ENCODE measurements at places on chromosomes 1 and 21. TPM values are rescaled to one million over a fixed set of nuclear protein-coding genes. Genes with fewer than 3 reads are reported as not detected.

DNA sequence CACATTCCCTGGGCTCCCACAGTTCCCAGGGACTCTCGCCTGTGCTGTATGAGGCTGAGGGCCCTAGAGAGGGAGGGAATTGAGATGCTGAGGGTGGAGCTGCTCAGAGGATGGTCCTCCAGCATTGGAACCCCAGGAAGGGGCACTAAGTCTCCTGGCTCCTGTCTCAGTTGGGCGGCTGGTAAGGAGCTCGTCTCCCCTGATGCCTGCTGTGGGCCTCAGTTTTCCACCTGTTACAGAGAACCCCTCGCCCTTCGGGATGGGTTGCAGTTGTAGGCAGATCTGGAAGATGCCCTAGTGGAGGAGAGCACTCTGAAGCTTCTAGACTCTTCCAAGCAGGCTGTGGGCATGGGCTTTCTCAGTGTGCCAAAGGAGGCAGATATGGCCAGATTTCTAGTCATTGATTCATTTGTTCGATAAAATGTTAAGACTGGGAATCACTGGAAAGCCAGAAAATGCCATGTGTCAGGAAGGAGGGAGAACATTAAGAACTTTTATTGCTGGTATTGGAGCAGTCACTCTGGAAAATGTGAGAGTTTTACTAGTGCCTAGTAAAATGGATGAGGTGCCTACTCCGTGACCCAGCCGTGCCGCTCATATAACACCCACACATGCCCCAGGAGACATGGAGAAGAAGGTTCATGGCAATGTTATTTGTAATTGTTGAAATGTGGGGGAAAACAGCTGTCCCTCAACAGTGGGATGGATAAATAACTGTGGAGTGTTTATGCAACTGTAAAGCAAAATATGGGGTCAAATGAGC lies 828 bp upstream of the MYBPH start:
- DNase-seq = no peak

GRCh38 chr1:85438353-85438752 lies 26.6 kb downstream of the DDAH1 start:
- DNase-seq = no peak

- no peak for DNase-seq
These were observed 804.8 kb downstream of the USP25 start for GRCh38 chr21:16534408-16535101.

DNA sequence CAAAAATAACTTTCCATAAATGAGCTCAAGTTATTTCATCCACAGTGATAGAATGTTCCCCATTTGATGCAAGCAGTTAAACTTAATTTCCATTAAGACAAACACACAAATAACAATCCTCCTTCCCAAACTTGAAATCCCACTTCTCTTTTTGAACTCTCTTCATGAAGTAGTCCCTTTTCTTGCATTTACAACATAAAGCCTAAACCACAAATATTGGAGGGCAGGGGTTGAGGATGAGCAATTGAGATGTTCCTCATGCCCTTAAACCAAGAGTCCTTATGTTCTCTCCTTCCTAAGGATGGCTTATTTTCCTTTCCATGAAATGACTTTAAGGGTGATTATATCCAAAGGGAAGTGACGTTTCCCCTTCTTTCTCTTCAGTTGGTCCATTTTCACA lies 228.8 kb downstream of the DISC1 start:
- no peak for DNase-seq

GRCh38 chr1:156114919-156115513 lies 505 bp downstream of the LMNA start:
- DNase-seq = peak; percentile 57

DNA sequence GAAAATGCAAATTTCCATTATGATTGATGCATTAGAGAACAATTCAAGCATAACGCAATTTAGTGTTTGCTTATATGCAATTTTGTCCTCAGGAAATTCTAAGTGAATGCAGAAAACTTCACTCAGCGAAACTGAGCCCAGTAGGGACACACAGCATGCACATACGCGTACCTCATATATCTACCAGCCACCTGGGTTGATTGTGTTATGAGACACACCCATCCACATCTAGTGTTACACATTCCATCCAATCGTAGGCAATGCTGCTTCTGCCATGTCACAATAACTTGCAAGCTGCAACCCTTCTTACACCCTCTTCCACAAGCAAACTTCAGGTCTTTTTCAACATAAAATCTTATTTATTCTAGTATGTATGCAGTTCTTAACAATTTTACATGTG lies 312.9 kb downstream of the HHAT start:
- no peak for DNase-seq

DNA sequence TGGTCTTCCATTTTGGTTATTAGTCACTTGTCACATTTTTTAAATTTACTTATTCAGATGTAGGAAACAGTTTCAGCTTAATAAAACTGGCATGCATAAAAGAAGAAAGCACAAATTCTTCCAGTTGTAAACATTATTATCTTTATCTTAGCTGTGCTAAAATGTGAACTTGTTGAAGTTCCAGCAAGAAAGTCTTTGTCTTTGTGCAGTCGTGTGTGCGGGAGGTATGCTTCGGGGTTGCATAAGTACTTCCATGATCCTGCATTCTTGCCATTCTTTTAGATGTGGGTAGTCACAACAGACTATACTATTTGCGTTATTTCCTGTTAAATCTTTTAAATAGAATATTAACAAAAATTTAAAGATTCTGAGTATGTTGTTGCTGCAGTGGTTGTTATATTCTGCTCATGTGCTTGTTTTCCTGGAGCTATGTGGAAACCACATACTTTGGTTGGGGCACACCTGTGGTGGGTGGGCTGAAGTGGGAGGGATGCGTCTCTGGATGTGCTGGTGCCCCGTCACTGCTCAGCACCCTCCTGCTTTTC lies 49.9 kb downstream of the CBS start:
- DNase-seq = no peak

DNA sequence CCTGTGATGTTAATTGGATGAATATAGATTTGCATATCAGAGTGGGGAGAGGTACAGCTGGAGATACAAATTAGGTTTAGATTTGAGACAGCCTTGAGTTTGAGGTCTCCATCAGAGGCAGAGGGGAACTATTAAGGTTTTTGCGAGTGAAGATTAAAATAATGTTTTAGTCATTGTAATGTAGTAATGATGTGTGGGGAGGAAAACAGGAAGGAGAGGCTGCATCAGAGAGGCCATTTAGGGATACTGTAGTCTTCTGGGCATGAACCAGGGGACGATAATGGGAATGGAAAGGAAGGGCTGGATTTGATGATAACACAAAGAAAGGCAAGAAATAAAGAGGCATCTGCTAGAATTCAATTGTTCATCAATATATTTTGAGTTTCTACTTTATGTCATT lies 9.5 kb downstream of the CD84 start:
- DNase-seq = no peak

- DNase-seq = no peak
These were observed 474.7 kb downstream of the NUF2 start for GRCh38 chr1:163796394-163796821.

GRCh38 chr21:17709266-17709611 lies 96.5 kb upstream of the BTG3 start:
- DNase-seq = no peak

DNA sequence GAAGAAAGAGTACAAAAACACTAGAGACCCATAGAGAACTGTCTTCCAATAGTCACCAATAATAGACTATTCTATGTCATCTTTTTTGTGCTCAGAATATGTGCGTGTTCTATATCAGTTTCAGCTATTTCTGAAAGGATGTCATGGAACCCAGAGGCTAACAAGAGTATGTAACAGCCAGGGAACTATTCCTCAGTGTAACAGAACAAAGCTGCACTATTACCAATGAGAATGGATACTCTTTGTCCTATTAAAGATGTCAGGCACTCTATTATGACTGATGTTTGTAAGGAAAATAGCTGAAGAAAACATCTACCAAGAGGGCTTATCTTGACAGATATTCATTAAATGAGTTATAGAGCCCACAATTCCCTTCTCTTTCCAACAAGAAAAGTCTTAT lies 8.6 kb upstream of the LRRC8C start:
- no peak for DNase-seq

DNA sequence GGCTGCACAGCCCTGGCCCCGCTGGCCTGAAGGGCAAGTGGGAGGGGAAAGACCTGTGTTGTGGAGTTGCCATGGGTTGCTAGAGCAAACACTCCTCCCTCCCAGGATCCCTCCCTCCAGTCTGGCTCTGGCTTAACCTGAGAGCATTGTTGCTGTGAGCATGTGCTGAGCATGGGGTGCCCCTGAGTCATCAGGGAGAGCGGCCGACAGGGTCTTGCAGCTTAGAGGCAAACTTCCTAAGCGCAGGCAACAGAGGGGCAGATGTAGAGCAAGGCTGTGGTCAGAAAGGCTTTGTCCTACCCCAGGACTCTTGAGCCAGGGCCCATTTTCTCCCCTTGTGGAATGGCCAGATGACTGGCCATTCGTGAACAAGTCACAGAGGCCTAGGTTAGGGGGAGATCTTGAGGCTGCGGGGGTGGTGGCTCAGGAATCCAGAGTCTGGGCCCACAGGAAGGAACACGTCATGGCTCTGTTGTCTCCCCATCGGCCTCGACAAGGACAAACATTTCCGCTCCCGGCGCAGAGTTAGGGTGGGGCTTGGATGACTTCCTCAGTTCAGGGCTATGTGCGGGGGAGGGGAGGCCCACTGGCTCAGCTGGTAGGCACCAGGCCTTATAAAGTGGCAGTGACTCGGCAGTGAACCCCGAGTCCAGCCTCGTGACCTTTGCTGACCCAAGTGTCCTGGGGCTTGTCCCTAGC lies 362 bp upstream of the DYNLT4 start:
- DNase-seq = peak; percentile 54

DNA sequence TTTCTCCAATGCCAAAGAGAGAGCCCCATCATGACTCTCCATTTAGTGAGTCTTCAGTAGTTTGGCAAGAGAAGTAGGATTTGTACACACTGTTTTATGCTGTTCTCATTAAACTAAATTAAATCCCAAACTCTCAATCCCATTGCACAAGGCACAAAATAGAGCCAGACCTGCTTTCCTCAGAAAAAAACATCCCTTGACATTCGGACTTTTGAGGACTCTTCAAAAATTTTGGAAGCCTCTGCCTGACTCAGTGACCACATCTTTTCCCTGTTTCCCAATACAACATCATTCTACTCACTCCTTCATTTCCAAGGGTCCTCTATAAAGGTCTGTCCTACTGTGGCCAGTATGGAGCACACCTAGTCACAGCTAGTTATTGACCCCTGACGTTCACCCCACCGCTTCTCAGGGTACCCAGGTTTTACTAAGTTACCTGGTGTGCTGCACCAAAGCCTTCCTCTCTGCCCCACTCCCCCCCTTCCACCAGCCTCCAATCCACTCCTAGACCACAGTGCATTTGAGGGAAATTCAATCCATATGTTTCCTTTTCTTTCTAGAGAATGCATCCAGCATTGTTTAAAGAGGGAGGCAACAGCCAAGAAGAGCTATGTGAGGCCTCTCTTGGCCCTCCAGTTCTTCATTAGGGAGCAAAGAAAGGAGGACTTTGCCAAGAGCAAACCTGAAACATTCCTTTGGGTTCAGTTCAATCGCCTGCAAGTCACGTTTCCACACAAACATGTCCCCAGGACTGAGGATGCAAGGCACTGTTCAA lies 428.7 kb downstream of the PLPP3 start:
- DNase-seq = no peak

- DNase-seq = no peak
These were observed 37.6 kb upstream of the LMO4 start for GRCh38 chr1:87291107-87291506.

DNA sequence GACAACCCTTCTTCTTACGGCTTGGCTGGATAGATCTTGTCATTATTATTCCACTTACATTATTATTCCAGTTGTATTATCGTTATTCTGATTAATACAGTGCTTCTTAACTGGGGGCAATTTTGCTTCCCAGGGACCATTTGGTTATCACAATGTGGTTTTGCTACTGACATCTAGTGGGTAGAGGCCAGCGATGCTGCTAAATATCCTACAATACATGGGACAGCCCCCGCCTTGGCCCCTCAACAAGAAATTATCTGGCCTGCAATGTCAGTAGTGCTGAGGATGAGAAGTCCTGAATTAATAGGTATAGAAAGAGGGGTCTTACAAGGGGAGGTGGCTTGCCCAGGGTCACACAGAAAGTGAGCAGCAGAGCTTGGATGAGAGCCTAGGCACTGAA lies 105.6 kb downstream of the PTPRU start:
- DNase-seq = no peak

DNA sequence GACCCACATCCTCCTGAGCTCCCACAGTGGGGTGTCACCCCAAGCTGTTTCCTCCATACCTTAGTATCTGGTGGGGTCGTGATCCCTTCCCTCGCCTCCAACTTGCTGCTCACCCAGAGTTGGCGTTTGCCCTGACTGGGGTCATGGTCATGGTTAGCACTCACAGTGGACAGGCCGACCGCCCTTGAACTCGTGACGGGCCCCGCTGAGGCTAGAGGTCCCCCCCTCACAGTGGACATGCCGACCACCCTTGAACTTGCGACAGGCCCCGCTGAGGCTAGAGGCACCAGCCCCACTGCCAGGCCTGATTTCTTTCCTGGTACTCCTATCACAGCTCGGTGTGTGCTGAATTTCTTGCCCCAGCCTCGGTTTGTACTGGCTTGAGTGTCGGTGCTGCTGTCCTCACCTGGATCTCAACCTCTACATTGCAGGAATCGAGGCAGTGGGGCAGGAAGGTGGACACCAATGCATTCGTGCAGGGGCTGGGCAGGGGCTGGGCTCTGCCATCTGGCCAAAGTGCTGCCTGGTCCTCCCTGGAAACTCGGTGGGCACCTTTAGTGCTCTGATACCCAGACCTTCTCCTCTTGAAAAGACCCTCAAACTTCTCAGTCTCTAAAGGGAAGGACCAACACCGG lies 37.5 kb upstream of the AJAP1 start:
- DNase-seq = no peak

GRCh38 chr1:201842472-201843027 lies 13.6 kb downstream of the IPO9 start:
- no peak for DNase-seq

GRCh38 chr1:5067246-5067645 lies 412.8 kb downstream of the AJAP1 start:
- DNase-seq = no peak

- DNase-seq = no peak
These were observed 13.5 kb downstream of the RNF2 start for GRCh38 chr1:185058876-185059275.

- DNase-seq = no peak
These were observed 7.2 kb upstream of the EPS15 start for GRCh38 chr1:51526248-51526647.

- no peak for DNase-seq
These were observed 237.1 kb downstream of the SLC45A1 start for GRCh38 chr1:8554956-8555534.

The BATF3 gene
- total RNA-seq = 1.2 TPM

The GATAD2B gene
- 75.5 TPM for total RNA-seq

The RIPPLY3 gene
- not detected for total RNA-seq

The SLC37A1 gene
- 24.8 TPM for total RNA-seq

The RAB7B gene
- total RNA-seq = 0.19 TPM

The GSTM1 gene
- 34.7 TPM for total RNA-seq

The TPTE gene
- not detected for total RNA-seq

The NDUFS2 gene
- 88.8 TPM for total RNA-seq

The GJA9 gene
- not detected for total RNA-seq

Measured in natural killer cell (primary cell).